ENCODE measurements at places on chromosomes 13 and 19.
A peak's percentile ranks its signal among the peaks of the same experiment; 100 is the strongest.

DNA sequence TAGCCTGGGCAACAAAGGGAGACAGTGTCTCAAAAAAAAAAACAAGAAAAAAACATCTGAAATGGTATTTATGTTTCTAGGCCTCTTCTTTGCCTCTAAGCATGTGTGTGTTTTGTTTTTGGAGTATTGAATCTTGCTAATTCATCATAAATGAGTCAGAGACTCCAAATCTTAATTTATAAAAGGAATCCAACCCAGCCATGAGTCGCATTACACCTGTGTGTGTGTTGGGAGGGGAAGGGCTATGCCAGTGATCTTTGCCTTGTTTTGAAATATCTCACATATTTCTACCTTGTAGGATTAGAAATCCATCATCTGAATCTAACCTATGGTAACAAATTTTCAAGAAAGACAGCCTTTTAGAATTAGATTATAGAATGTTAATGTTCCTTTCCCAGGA, 4.0 kb downstream of the ZNF331 start:
- no peak for DNase-seq

GRCh38 chr13:24254146-24254841, 55.1 kb upstream of the C1QTNF9 start:
- DNase-seq, result peak; percentile 48

DNA sequence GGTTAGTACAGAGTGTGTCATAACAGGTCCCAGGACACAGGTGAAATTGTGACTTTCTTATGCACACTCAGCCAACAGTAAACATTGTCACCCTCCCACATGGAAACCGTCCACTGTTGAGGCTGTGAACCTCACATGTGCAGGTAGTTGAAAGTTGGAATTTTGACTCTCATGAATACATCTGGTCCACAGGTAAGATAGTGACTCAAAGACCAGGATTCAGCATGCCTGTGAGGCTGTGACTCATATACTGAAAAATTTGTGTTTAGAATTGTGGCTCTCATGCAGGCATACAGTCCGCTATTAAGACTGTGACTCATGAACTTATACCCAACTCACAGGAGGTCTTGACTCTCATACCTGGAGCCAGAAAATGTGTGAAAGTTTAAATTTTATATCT, 67.8 kb downstream of the ZNF728 start:
- DNase-seq, result no peak

- DNase-seq, result no peak
Observed at GRCh38 chr19:27885359-27885758, 1327.6 kb downstream of the UQCRFS1 start.

GRCh38 chr19:49851456-49852259, 699 bp downstream of the PTOV1 start:
- DNase-seq, result peak; percentile 41

GRCh38 chr19:56367829-56368711, 25.3 kb downstream of the ZNF582 start:
- peak; percentile 83 for DNase-seq

- no peak for DNase-seq
Observed at GRCh38 chr13:38814331-38814730, 127.5 kb downstream of the FREM2 start.

DNA sequence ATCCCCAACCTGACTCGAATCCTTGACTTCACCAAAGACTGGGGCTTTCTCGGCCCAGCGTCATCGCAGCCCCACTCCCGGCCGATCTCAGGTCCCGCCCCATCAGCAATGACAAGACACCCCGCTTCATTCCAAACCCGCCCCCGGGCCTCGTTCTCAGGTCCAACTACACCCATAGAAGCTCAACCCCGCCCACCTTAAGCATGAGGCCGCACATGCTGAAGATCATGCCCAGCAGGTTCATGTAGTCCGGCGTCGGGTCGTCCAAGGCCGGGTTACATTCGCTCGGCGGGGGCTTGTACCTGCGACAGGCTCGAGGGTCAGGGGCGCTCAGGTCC, 2.3 kb downstream of the WDR83 start:
- peak; percentile 70 for DNase-seq

DNA sequence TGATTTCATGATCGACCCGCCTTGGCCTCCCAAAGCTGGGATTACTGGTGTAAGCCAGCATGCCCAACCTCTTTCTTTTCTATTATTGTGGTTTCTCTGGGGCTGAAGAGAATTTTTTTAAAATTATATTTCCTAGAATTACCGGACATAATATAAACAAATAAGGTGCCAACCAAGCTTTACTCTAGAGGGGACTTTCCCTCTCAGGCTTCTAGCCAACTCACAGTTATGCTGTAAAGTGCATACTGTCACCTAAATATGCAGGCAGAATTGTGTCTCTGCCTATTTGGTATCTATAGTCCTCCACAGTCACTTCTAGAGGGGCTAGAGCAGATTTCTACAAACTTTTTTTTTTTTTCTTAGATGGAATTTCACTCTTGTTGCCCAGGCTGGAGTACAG, 41.6 kb upstream of the ZNF681 start:
- DNase-seq, result no peak

GRCh38 chr13:77289851-77290250, 37.0 kb downstream of the MYCBP2 start:
- no peak for DNase-seq

GRCh38 chr19:6260912-6261650, 18.7 kb downstream of the MLLT1 start:
- no peak for DNase-seq

GRCh38 chr19:2290441-2291184, 8.6 kb upstream of the PEAK3 start:
- DNase-seq, result no peak

DNA sequence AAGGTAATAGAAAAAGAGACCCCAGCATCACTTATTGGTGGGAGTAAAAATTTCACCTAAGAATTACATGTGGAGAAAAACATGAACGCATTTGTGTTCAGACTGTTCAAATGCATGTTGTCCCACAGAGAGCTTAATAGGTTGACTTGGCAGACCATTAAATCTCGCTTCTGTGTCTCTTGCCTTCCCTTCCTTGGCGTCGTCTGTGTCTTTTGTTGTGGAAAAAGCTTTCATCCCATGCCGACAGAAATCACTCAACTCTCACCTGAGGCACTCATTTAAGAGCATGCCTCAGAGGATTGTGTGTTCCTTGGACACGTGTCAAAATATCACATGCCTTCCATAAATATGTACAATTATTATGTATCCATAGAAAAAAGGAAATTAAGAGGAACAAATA, 24.4 kb upstream of the CACNA1A start:
- no peak for DNase-seq

DNA sequence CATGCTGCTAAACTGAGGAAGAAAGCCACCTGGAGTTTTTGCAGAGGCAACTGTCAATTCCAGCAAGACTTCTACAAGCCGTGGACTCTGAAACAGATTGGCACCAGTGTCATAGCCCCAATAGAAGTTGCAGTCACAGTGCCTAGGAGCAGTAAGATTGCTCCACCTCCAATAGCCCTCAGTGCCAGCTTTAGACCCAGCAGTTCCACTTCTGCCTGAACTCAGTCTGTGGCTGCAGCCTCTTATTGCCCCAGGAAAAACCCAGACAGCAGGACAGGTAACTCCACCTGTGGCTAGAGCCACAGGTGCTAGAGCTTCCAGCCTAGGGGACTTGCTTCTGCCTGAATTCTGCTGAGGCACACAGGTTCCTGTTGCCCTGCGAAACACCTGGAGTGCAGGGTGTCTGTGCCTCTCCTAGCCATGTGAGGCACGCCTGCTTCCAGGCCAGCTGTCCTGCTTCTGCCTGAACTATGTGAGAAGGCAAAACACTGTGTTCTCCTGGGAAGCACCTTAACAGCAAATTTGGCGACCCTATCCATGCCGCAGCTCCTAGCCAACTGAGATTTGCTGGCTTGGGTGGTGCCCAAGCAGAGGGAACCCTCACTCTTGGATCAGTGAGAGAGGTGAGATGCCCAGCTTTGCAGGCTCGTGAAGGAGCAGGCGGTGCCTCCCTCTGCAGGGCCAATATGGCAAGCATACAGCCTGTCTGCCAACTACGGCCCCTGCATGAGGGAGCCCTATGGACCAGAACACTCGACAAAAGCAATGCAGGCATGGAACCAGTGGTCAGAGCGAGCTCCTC, 607.6 kb downstream of the PCDH17 start:
- no peak for DNase-seq

DNA sequence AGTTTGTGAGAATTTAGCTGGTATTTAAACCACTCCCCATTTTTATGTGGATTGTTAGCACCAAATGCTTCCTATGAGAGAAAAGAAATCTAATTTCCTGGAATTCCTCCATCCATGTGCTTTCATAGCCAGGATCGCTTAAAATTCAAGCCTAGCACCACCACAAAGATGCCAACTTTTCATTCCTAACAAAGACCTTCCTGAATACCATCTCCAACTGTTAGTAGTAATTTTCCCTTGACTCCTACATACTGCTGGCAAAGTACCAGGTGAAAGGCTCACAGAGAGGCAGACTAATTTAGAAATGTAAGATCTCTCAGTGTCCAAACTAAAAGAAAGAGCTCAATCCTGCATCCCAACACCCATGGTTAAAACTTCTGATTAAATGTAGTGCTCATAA, 386.3 kb downstream of the KCTD12 start:
- DNase-seq, result no peak

DNA sequence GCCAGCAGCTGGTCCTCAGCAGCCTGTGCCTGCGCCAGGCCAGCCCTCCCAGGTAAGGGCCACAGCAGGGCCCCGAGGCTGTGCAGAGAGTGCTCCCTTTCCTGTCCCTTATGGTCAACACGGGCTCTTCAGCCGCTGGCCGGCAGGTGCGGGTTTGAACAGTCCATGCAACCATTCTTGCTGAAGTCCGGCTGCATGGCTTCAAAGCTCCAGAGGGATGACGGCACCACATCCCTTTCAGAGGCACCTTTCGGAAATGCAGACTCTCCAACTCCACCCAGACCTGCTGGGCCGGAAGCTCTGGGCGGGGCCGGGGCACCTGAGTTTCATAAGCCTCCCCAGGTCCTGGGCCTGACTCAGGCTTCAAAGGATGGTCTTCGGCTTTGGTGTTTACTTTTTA, 81.3 kb downstream of the SPACA7 start:
- no peak for DNase-seq

- no peak for DNase-seq
Observed at GRCh38 chr13:38824342-38824741, 137.5 kb downstream of the FREM2 start.

GRCh38 chr19:13212759-13213330, 62.6 kb downstream of the IER2 start:
- peak; percentile 72 for DNase-seq
